Choroid plexus epithelial cell (primary cell): ENCODE measurements at places on chromosomes 16 and 17.
A peak's percentile ranks its signal among the peaks of the same experiment; 100 is the strongest.

DNA sequence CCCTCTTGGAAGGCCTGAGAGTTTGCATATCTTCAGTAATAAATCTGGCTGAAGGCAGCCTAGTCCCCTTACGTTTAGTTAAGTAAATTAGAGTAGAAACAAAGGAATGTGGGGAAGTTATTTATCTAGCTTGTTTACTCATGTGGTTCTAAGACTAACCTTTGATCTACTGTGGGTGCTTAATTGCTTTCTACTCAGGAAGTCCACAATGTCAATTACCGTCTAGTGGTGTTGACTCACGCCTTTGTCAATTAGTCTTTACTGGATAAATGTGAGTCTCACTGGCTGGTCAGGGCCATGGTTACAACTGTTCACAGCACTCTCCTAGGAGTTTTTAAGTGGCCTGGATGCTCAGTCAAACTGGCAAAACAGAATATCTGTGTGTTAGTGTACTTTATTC lies 2338.4 kb downstream of the TP53TG3F start:
- DNase-seq: no peak

DNA sequence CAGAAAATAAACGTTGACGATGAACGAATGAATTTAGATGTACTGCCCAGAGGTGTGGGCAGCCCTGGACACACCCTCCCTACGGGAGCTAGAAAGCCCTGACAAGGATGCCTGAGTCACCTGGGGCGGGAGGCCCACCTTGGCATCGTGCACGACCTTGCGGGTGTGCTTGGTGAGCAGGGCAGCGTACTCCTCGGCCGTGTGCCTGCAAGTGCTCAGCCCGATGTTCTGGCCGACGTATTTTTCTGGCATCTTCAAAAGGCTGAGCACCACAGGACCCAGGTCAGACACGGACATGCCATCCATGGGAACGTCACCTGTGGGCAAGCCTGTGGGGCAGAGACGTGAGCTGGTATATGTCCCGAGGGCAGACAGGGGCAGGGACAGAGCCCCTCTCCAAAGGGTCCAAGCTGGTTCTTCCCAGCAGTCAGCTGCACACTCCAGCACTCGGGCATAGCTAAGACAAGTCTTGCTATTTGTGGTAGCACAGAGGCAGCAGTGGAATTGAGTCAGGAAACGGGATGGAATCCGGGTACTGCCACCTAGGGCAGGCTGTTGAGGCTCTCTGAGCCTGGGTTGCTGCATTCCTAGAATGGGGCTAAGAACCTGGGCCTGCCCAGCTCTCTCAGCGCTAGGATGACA lies 10.8 kb downstream of the NMRAL1 start:
- DNase-seq: no peak

- peak; percentile 58 for DNase-seq
Measured at GRCh38 chr17:70344386-70345060, 175.2 kb downstream of the KCNJ2 start.

- no peak for DNase-seq
Measured at GRCh38 chr17:3724378-3725077, 825 bp downstream of the HASPIN start.

GRCh38 chr16:89156740-89157645 lies 14.6 kb upstream of the CDH15 start:
- no peak for DNase-seq

GRCh38 chr17:1727876-1728630 lies 3.5 kb downstream of the WDR81 start:
- no peak for DNase-seq
